ENCODE measurements at places on chromosomes 13 and 19. TPM values are rescaled to one million over a fixed set of nuclear protein-coding genes. Genes with fewer than 3 reads are reported as not detected.
A peak's percentile ranks its signal among the peaks of the same experiment; 100 is the strongest.

PSG3 gene
- not detected for total RNA-seq

RASAL3 gene
- total RNA-seq, result 66.2 TPM

TEX26 gene
- not detected for total RNA-seq

ZNF627 gene
- total RNA-seq, result 5.0 TPM

TMEM238 gene
- 10.2 TPM for total RNA-seq

- DNase-seq, result no peak
Observed at GRCh38 chr13:99133230-99133629, 67.4 kb upstream of the UBAC2 start.

DNA sequence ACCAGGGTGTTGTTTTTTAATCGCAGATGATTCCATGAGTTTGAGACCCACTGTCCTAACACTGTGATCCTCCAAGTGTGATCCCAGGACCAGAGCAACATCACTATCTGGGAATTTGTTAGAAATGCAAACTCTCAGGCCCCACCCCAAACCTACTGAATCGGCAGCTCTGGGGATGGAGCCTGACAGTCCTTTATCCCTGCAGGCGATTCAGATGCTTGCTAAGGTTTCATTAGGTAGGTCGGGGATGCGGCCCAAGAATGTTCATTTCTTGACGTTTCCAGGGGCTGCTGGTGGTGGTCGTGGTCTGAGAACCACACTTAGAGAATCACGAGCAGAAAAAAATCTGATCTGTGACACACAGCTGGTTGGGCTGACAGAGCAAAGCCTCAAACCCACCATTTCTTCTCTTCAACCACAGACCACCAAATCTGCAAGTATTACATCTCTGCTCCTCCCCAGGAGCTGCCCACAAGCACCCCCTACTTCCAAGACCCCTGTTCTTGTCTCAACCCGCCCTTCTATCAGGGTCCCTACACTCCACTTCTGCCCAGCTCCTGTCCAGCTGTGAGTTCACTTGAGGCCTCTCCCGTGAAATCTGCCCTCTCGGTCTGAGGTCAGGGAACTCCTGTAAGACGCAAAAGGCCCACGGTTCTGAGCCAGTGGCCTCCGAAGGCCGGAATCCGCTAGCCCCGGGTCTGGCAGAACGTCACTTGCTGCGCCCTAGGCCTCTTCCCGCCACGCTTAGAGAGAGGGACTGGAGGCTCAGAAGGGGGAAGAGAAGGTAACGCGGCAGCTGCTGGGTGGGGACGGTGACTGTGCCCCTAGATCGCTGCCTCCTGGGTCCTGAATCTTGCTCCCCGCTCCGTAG, 1.1 kb upstream of the FARP1 start:
- no peak for DNase-seq

DNA sequence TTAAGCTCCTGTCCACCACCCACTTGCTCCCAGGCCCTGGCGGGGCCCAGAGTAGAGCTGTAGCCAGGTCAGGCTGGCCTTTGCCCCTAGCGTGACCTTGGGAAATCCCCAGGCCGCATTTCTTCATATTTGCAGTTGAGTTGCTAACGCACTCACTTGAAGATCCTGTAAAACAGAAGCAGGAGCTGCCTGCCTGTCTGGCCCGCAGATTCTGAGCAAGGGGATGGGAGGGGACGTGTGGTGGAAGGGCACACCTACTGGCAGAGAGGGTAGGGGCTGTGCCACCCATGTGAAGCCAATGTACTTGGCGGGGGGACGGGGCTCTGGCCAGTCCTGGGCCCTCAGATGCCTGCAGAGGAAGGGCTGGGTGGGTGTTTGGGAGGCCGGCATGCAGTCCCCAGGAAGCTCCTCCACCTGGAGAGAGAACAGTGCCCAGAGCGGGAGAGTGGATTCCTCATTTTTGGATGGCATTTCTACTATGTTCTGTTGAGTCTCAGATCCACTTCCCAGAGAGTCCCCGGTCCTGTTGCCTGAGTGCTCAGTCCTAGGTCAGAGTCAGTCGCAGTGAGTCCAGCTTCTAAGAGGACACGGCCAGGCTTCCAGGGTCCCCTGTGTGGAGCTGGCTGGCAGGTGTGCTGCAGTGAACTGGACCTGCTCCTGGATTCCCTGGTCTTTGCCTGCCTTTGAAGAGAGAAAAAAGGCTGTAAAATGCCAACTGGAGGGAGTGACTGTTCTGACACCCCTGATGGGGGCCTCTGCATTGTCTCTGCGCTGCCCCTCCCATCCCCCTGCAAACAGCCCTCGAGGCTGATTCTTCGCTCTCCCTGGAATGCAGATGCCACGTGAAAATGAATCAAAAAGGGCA, 62.9 kb downstream of the GGACT start:
- DNase-seq, result no peak

GRCh38 chr13:21478881-21479808, 20.0 kb upstream of the ZDHHC20 start:
- DNase-seq, result peak; percentile 71

GRCh38 chr13:27466513-27466912, 16.1 kb upstream of the MTIF3 start:
- DNase-seq, result no peak

DNA sequence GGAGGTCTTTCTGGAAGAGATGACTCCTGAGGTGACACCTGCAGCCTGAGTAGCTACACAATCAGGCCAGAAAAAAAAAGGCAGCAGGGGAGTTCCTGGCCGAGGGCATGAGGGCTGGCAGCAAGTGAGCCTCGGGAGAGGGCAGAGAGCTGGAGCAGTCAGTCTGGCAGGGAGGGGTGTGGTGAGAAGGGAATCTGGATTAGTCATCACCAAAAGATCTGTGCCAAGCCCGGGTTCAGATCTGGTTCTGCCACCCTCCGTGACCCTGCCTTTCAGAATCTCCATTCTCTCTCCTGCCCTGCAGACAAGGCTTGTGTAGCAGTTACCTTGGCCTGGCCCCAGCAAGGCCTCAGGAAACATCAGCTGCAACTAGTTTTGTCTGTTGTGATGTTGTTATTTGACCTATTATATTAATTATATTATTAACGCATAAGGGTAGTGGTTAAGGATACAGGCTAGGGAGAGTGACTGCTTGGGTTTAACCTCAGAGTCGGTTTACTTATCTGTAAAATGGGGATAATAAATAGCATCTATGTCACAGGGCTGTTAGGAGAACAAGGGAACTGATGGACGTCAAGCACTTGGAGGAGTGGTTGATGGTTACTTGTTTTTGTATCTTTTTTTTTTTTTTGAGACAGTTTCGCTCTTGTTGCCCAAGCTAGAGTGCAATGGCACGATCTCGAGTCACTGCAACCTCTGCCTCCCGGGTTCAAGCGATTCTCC, 2.7 kb upstream of the CAPNS1 start:
- no peak for DNase-seq

DNA sequence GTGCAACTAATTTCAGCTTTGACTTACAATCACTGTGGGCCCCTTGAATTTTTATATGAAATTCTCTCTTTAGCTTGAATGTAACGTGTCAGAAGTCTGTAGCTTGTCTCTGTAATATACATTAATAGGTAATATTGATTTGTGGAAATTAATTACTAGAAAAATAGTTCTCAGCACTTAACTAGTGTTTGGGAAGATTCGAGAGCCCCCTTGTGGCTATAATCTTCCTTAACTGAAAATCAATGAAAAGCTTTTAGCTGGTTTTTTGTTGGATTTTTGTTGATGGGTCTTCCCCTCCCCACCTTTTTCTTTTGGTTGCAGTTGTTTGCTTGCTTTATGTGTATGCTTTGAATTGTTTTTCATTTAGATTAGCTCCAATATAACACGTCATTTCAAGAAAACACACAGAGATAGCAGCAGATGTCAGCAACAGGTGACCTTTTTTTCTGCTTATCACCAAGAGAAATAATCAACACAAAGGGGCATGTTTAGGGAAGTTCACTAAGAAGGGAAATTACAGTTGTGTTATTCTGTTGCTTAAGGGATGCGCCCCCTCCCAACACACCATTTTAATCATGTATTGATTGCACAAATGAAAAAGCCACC, 176.8 kb downstream of the OXGR1 start:
- DNase-seq, result no peak

DNA sequence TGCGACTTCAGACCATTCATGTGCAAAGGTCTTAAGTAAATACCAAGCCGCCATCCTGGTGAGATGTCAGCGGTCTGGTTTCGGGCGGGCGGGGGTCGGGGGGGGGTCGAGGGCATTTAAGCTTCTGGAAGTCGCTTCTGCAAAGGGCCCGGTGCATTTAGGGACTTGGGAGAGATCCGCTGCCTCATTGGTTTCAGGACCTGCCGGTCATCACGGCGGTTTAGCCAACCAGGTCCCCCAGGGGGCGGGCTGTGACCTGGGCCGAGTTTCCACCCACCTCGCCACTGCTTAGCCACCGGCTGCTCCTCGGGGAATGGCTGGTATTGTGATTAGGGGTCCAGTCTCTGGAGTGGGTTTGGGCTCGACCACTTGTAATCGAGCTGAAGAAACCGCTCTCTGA, 7.8 kb downstream of the ANKLE1 start:
- peak; percentile 65 for DNase-seq

DNA sequence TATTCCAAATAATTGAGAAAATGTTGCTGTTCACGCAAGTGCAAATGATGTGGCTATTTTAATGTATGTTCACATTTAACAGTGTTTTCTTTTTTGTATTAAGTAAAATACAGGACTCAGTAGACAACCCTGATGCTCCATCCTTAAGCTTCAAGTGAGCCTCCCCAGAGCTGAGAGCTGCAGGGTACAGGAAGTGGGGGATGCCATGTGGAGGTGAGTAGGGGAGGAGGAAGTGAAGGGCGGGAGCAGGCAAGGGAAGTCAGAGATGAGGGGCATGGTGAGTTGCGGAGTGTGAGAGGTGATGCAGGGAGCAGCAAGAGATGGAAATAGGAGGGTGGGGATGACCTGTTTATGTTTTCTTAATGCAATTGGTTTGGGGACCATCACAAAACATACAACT, 711.0 kb downstream of the UQCRFS1 start:
- DNase-seq, result no peak
